ENCODE measurements at places on chromosomes 6 and 20.

GRCh38 chr20:48703511-48704219 lies 124.1 kb downstream of the PREX1 start:
- no peak for DNase-seq

- DNase-seq: peak; percentile 32
These were observed 2.7 kb upstream of the RBM24 start for GRCh38 chr6:17278289-17279063.

DNA sequence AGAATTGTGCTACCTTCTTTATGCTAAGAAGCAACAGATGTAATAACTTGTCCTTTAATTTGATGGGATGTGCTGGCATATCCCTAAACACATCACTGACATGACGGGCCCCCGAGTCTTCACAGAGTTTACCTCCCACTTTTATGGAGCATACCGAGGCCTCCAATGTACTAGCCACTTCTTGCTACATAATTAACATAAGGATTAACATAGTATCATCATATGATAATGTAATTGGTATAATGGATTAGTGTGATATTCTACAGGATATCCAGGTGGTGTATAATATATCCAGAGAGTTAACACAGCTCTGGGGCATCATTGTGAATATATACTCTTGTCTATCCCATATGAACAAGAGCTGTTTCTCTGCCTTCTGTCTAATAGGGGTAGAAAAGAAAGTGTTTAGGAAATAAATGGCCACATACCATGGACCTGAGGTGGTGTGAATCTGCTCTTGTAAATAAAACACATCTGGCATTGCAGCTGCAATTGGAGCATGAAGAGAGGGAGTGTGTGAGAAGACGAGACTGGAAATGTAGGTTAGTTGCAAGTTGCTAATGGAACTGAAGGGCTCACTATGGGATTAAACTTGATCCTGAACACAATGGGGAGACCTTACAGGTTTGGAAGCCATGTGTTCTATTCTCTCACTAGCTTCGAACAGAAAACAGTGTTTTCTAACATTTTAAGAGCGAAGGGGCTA lies 102.3 kb downstream of the IYD start:
- no peak for DNase-seq

DNA sequence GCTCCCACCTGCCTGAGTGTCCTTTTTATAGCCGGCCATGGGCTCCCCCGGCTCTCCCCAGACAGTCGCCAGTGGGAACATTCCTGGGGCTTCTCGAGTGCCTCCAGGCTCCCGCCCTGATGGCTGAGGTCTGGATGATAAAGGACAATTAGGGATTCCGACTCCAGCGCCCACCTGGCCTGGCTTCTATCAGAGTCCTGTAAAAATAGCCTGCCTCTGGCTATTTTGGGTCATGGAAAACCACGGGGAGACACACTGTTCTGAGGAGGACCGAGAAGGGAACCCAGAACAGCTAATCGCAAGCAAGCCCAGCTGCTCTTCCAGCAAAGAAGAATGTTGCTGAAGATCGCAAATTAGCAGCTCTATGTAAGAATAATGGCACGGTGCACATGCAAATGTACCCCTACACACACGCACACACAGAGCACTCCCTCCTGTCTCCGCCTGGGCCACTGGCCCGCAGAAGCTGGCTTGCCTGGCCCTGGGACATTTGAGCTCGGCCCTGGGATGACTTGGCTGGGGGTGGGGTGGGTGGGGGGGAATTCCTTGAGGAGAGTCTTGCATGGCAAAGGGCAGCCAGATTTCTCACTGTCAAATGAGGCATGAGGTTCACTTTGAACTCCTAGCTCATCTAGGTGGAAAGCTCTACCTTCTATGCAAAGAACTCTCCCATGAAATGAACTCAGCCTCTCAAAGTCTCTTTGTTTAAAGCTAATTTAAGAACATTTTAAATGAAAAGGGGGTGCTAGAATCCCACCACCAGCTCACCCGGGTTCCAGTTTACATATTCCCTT lies 55.3 kb downstream of the CTCFL start:
- no peak for DNase-seq

- peak; percentile 30 for DNase-seq
These were observed 66.6 kb downstream of the EZR start for GRCh38 chr6:158752613-158753012.

- DNase-seq: no peak
These were observed 42.2 kb upstream of the FOXP4 start for GRCh38 chr6:41503827-41504465.

DNA sequence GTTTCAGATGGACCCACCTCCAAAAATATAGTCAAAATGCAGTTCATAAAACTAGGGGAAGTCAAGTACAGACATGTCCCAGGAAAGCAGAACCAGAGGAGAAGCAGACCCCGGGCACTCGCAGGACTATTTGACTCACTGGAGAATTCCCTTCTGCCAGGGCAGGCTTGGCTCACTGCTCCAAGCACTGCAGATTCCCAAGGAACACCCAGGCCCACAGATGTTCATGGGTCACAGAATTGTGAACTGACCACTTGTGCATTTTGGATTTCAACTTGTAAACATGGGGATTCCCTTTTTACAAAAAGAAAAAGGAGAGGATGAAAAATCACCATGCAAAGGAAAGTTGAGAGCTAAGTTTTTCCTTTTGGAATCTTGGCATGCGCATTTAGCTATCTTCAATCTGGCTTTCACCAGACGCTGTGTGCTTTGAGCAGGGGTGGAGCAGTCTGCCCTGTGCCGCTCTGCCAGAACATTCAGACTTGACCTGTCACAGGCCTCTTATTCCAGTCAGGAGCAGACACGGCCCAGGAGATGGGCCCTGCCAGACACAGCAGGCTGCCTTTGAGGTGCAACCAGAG lies 237.5 kb upstream of the TAB2 start:
- DNase-seq: peak; percentile 82

GRCh38 chr6:49406250-49406970 lies 56.6 kb downstream of the MMUT start:
- DNase-seq: peak; percentile 32

DNA sequence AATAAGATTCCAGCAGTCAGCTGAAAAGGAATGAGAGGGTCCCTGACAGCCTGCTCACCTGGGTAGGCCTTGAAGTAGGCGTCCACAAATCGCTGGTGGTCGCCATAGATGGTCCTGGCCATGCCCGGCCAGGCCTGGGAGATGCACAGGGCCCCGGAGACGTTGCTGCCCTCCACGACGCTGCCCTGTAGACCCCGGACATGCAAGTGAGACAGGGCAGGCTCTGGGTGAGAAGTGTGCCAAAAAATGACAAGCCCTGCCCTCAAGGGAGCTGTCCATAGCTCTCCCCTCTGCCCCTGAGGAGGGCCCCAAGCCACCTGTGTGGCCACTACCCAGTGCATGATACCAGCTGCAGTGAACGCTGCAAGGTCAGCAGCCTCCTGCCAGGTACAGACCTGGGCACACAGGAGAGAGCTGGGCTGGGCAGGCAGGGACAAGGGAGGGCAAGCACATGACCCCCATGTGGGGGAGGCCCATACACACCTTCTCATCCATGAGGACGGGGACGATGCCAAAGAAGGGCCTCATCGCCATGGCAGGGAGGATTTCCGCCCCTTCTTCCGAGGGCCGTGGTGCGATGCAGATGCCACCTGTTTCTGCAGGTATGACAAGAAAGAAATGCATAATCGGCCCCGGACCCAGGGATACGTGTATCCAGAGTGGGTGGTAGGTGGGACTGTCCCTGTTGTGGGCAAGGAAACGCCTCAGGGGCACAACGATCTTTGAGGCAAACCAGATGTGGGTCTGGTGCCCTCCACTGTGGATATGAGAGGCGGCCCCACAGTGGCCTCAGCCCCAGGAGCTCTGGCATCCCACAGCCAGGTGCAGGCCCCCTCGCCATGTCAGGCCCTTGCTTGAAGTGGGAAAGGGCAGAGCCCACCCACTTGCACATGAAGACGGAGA lies 21.2 kb upstream of the APMAP start:
- no peak for DNase-seq

DNA sequence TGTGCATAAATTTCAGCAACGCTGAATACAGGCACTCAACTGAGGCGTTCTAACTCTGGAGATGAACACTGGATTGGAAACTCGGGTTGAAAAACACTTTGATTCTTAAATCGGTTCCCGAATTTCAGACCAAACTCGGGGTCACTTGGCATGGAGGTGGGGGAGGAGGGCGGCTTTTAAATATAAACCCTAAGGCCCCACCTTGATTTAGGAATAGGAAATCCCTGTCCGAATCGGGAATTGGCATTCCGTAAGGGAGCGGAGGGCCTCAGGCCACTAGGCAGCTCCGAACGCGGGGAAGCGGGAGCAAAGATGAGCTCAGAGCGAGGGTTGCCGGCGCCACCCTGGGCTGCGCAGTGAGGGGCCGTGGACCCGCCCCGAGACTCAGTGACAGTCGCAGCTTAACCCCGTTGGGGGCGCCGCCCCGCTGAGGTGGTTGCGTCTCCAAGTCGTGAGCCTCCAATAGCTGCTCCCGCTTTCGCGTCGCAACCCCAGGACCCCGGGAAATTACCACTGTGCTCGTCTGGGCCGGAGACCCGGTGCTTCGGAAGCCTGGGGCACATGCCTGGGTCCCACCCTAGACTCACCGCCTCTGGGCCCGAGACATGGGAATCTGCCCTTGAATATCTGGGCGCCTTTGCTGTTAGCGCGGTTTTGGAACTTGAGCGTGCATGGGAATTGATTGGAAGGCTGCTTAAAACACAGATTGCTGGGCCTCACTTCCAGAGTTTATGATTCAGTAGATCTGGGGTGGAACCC lies 4.6 kb upstream of the SIM1 start:
- DNase-seq: no peak

GRCh38 chr20:60171313-60171712 lies 213.1 kb downstream of the CDH26 start:
- no peak for DNase-seq

- DNase-seq: no peak
These were observed 45.6 kb upstream of the ALDH8A1 start for GRCh38 chr6:134995536-134995935.

GRCh38 chr6:159074120-159074684 lies 29.4 kb upstream of the TAGAP start:
- DNase-seq: peak; percentile 53
